ENCODE measurements at places on chromosomes 13 and 19.

GRCh38 chr19:55354698-55355212 is at the start of gene COX6B2:
Gene COX6B2, minus strand, starts transcription at chr19:55354719. Its CDS starts 198 bp downstream, at chr19:55354521.
- no peak for DNase-seq

GRCh38 chr19:47186446-47187334 is 44.3 kb downstream of the BBC3 start:
- no peak for DNase-seq

GRCh38 chr13:103945836-103946235 is 879.6 kb upstream of the SLC10A2 start:
- no peak for DNase-seq

GRCh38 chr13:99995104-99995588 is 13.6 kb downstream of the ZIC2 start:
- no peak for DNase-seq

DNA sequence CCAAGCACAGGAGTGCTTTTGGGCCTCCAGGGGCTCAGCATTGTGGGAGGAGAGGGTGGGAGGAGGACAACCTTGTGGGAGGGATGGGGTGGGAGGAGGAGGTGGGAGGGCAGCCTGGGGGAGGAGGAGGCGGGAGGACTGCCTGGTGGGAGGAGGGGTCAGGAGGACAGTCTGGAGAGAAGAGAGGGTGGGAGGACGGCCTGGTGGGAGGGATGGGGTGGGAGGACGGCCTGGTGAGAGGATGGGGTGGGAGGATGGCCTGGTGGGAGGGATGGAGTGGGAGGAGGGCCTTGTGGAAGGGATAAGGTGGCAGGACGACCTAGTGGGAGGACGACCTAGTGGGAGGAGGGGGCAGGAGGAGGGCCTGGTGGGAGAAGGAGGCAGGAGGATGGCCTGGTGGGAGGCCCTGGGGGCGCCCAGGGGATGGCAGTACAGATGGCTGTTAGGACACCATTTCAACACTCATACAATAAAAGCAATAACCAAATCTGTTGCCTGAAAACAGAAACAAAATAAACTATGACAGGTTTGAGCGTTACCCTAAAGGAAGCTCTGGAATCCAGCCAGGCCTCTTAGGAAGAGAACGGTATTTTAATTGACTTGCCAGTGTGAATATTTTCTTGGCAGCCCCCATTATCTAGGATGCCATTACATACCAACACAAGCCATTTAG is 63.7 kb downstream of the CRYL1 start:
- no peak for DNase-seq

DNA sequence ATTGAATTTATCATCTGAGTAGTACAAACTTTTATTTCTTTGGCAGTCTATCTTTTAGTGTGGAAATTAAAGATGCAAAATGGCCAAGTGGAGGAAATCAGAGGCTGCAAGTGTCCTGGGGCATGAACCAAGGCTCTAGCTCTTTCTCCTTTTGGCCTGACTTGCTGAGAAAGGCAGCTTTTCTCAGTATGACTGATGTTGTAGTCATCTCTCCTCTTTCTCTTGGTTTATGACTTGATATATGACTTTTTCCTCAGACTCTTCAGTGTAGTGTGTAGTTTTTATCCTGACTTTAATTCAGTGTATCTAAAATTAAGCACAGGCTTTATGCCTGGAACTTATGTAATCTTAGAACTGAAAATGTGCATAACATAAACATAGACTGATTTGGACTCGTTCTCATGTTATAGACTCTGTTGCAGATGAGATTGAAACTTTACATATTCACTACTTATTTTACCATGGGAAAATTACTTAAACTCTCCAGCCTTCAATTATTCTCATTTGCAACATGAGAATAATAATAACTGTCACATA is 65.7 kb downstream of the SLITRK5 start:
- DNase-seq, result no peak

DNA sequence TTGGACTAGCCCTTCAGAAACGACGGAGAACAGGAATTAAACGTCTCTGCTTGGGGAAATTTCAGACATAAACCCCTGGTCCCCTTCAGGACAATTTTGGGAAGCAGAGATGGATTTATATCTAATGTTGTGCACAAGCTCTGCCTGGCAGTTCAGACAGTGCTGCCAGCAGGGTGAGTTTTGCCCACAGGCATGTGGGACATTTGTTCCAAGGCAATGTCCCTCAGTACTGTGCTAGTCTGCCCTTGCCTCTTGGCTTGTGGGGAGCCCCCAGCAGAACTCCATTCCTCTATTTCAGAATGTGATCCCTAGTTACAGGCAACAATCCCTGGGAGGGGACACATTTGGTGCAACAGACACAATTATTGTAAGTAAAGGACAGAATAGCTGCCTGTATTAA is 76.5 kb upstream of the GPR12 start:
- no peak for DNase-seq

DNA sequence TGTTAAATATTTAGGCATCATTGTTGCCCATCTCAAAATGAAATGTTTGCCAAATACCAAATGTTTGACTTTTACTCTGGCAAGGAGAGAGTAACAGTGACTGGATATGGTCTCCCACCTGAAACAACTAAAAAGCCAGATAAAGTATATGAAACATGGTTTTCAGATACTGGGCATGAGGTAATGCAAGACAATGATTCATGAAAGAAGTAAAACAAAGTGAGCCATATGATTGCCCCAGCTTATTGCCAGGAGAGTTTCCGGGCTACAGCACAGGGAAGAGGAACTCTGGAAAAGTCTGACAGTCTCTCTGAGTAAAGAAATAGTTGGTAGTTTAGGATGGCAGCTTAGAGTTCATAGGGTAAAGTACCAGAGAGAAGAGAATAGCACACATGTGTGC is 354.6 kb downstream of the DNAJC15 start:
- DNase-seq, result no peak

GRCh38 chr13:99741960-99742359 is 229.6 kb downstream of the ZIC5 start:
- DNase-seq, result no peak
